ENCODE measurements at places on chromosomes 2 and 18.
A peak's percentile ranks its signal among the peaks of the same experiment; 100 is the strongest.

GRCh38 chr18:21051620-21052019 is 60.0 kb downstream of the ROCK1 start:
- DNase-seq, result no peak

- no peak for DNase-seq
These were observed 634.2 kb upstream of the TMEFF2 start for GRCh38 chr2:192828947-192829346.

DNA sequence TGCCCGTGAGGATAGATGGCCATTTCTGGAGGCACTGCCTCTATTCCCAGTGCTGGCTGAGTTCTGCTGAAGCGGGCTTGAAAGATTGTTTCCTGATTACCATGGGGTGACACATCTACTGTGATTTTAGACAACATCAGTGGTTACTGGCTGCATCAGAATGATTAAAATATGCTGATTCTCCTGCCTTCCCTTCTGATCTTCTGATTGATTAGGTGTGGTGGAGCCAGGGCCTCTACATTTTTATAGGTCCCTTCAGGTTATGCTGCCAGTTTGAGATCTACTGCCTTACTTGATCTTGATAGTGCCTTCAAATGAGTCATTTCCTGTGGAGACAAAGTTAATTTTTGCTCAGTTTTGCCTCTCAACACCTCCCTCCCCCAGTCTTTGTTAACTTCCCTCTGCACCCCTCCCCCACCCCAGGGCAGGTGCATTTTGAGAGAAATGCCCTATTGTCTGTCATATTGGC is 31.6 kb upstream of the SNORC start:
- DNase-seq, result no peak

GRCh38 chr2:69384618-69385081 is 2.4 kb downstream of the GFPT1 start:
- DNase-seq, result no peak

GRCh38 chr2:112722816-112723546 is 2.2 kb downstream of the NT5DC4 start:
- DNase-seq, result no peak

DNA sequence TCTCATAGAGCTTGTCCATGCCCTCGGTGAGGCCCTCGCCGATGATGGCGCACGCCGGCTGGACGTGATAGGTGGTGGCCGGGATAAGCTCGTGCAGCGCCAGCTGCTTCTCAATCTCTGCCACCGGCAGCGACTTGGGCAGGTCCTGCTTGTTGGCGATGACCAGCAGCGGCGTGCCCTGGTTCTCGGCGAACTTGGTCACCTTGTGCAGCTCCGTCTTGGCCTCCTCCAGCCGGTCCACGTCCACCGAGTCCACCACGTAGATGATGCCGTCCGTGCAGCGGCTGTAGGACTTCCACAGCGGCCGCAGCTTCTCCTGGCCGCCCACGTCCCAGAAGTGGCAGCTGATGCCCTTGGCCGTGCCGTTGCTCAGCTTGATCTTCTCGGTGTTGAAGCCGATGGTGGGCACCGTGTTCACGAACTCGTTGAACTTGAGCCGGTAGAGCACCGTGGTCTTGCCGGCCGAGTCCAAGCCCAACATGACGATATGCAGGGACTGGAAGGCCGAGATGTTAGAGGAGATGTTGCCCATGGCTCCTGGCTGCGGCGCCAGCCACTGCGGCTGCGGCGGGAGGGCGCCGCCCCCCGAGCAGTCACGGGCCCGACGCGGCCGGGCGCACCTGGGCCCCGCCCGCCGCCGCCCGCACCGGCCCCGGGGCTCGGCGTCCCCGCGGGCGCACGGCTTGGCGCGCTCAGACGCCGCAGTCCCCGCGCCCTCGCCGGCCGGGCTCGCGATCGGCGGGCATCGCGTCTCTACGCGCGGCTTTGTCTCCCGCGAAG is 636 bp downstream of the ARL4C start:
- DNase-seq, result no peak

- DNase-seq, result no peak
These were observed 48.0 kb upstream of the CTLA4 start for GRCh38 chr2:203819434-203820133.

GRCh38 chr2:27150639-27151230 is 1.9 kb downstream of the TCF23 start:
- no peak for DNase-seq

DNA sequence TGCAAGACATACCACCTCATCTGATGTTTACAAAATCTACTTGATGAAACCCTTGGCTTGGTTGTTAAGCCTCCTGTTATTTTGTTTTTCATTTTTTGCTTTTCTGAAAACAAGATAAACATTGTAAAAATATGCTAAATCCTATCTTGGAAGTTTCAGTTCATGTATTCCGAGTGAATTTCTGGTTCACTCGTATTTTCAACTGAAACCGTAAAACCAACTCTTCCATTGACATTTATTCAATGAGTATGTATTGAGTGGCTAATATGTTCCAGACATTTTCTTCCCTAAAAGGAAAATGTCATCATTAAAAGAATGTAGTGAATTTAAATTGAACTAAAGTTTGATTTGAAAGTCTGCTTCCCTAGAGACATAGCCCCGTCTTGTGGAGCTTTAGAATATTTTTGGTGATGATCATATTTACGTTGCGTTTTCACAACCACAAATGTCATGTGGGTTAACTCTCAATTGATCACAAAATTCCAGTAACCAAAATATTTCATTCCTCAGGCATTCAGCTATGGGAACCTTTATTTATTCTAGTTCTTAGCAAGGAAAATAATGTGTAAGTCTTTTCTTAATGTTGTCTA is 204.2 kb downstream of the MBD2 start:
- peak; percentile 18 for DNase-seq

DNA sequence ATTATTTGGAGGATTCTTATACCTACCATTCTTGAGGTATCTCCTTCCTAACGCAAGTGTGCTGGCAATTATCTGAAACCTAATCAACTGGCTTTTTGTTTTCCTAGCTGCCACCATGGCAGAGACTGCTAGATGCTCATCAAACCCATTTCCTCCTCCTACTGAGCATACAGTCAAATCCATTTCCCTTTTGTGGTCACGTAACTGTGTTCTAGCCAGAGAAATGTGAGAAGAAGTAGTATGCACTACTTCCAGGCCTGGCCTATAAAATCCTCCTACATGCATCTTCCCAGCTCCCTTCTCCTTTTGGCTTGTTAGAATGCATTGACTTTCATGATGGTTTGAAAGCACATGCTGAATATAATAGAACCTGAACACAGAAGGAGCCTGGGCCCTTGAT is 494.1 kb upstream of the MEIS1 start:
- no peak for DNase-seq

DNA sequence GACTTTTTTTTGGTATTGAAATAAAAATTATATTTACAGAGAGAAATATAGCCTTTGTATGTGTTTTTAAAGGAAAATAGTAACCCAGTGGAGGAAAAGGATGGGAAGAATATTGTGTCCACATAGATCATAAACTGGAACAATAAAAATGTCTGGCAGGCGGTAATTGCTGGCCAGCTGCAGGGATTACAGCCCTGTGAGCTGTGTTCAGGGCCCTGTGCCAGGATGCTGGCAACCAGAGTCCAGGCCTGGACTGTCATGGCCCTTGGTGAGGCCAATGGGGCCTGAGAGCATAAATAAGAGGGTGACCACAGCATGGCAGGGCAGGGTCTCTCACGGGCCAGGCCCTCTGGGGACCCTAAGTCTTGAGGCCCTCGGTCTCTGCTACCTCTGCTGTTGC is 171.2 kb downstream of the ACOXL start:
- DNase-seq, result no peak

DNA sequence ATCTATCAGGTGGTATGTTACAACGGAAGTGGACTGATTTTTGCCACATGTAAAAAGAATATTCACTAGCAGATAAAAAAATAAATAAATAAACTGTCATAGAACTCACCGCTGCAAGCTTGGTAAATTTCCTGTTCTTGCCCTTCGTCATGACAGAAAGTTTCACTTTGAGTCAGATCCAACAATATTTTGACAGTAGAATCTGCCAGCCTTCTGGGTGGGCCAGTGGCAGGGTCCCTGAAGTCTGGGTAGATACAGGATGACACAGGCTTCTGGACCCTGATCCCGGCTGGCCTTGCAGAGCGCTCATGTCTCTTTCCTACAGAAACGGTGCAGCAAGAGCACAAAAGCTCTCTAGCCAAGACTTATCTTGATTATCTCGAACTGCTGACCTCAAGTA is 97.8 kb upstream of the PMAIP1 start:
- no peak for DNase-seq

DNA sequence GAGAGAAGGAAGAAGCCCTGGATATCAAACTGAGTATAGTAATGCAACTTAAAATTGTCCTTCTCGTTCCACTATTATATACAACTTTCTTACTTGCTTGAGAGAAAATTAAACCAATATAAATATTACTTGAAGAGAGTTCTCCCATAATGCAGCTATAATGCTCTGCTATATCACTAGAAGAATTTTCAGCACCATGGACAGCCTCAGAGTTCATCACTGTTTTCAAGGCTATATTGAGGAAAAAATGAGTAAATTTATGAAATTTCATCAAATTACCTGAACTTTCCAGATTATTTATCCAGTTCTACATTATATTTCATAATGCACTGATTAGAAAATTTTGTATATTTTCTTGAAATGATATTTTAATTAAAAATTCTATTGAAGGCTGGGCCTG is 1053.5 kb upstream of the FAM98A start:
- DNase-seq, result no peak

- no peak for DNase-seq
These were observed 202.9 kb upstream of the NT5C1B start for GRCh38 chr2:18792226-18792629.

- no peak for DNase-seq
These were observed 17.9 kb upstream of the NPAS2 start for GRCh38 chr2:100802066-100802465.

DNA sequence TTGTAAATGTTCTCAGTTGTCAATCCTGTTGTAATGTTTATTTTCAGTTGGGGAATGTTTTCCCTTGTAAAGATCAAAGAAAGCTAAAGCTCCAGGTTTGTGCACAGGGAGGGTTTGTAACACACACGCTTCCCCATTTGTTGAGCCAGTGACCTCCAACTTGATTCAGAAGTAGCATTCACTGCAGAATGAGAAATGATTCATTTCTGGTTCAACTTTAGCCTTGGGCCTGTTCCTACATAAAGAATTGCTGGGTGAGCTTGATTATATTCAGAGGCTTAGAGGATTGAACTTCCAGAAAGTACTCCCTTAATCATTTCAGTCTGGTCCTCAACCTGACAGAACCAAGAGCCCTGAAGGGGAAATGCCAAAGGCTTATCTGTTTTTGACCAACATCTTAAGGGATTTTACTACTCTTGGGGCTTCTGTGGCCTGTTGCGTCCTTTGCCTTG is 70.6 kb upstream of the CAVIN2 start:
- DNase-seq, result no peak

- DNase-seq, result no peak
These were observed 187.7 kb upstream of the ID2 start for GRCh38 chr2:8494151-8494550.
